ENCODE measurements at places on chromosomes 1 and 21.

DNA sequence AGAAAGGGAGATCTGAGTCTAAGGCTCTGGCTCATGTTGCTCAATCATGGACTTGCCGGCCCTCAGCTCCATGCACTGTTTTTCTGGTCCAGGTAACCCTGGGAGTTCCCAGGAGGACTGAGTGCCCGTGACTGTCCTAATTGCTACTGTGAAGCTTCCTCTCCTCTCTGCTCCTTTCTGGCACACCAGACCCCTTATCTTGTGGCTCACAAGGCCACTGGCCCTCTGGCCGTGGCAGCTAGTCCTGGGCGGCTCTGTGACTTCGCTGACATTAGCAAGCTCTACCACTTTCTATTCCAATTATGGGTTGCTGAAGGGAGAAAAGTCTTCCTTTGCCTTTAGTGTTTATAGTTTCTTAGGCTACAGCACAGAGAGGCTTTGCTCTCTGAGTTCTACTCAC, 380.2 kb downstream of the RWDD3 start:
- DNase-seq: no peak

DNA sequence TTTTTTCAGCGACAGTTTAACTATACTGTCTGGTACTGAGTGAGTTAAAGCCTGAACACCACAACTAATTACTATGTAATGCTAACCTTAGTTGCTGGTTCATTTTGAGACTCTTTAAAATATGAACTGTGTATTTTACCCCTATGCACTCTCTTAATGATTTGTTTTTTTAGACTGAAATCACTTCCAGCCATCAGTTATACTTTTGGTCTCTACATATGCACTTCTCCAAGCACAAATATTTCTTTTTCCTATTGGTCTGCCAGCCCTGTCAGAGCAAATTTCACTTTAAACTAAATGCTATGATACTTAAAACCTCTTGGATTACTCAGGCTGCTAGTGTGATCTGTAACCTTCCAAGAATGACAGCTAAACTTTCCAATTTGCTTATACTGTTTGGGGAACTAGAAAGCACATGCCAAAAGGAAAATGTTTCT, 38.1 kb upstream of the SCYL3 start:
- no peak for DNase-seq

- DNase-seq: no peak
Measured at GRCh38 chr1:153577624-153578051, 12.0 kb upstream of the S100A2 start.

DNA sequence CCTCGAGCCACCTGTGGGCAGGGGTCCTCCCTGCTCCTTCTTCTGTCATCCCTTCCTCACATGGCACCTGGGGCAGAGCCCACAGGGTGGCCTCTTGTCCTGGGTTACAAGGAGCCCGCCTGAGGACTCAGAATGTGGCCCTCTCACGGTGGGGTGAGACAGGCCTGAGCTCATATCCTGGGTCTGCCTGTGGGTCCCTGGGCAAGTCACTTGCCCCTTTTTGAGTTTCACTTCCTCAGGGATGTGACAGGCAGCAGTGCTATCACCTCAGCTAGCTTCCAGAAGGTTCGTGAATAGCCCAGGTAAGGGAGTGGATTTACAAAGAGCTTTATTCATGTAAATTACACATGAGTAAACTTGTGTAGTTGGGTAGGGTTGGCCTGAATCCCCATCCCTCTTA, 33.5 kb downstream of the HTR6 start:
- no peak for DNase-seq

DNA sequence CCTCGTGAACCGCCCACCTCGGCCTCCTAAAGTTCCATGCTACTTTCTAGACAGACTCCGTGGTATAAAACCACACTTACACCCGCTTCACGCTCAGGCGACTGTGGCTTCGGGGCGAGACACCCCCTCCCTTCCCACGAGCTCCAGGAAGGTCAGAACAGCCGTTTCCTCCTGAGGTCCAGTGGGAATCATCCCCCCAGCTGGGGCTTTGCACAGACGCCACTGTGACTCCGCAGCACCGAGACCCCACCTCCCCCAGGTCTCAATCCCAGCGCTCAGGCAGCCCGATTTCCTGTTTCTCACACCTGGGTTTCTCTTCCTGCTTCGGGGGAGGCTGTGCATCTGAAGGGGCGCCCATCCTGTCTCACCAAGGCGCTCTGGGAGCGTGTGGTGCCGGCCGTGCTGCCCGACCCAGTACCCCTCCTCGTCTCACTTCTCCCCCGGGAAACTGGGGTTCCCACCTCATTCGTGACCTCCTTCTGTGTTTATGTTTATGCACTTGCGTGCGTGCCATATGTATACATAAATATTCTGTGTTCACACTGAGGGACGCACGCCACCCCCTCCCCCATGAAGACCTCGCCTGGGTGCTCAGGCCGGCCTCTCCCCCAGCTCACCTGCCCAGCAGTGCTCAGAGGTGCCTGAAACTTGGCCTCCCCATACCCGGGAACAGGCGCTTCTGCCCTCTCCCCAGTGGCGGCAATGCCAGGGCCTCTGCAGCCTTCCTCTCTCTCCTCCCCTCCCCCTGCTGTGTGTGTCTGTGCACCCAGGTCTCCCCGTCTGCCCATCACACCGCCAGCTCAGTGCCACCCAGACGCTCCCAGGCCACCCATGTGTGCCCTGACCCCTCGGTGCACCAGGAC, 14.6 kb downstream of the SLC35E2B start:
- peak; percentile 38 for DNase-seq

- no peak for DNase-seq
Measured at GRCh38 chr1:183098317-183098716, 75.1 kb downstream of the LAMC1 start.

DNA sequence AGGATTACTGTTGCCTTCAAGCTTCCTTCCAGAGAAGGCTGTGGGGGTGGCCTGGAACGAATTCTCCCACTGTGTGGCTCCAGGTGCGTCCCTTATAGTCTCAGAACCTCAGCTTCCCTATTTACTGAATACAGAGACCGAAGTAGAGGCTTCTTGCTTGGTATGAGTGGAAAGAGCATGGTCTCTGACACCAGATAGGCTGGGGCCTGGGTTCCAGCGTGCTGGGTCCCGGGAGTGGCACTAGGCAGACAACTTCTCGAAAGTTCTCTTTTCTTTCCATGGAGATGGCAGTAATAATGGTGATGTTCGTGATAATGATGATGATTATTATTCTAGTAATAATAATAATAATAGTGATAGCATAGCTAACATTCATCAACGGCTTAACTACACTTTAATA, 161.7 kb downstream of the PTPRU start:
- no peak for DNase-seq

DNA sequence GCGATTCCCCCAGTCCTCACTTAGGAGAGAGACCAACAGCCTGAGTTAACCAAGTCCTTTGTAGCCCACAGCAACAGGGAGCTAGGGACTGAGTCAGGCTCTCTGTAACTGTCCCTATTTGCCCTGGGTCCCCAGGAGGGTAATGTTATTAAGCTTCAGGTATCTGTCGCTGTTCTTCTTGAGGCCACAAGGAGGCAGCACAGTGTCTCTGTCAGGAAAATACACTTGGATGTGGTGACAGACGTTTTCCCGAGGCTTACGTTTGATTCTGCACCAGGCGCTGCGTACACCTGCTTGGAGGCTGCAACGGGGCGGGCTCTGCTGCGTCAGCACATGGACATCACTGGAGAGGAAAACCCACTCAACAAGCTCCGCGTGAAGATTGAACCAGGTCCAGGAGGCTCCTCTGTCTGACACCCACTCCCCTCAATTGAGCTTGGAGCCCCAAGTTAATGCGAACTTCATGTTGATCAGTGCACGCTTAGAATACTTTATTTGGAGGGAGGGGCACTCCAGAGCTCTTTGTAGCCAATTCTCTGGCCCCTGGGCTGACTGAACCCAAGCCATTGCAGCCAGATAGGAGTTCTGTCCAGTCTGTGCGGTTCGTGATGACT, 10.7 kb upstream of the ELF3 start:
- DNase-seq: peak; percentile 38
